CD4-positive, alpha-beta T cell treated with Interferon alpha-2 for 1 hour (primary cell): ENCODE measurements at places on chromosomes 7 and 10.

DNA sequence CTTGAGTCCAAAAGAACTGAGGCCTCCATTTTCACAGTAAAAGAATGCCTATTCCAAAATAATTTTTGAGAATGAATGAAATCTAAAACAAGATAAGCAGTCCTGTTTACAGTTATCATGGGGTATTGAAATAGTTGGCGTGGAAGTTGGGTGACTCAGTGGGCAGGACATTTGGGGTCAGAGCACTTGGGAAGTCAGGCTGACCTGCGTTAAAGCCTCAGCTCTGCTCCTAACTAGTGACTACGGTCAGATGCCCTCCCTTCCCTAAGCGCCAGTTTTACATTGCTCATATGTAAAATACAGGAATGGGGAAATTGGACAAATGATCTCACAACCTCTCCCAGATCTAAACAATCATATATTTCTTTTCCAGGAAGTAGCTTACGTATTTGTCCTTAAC, 2.3 kb upstream of the PAPSS2 start:
- DNase-seq, result no peak

GRCh38 chr7:84104826-84105225, 89.8 kb downstream of the SEMA3A start:
- no peak for DNase-seq

DNA sequence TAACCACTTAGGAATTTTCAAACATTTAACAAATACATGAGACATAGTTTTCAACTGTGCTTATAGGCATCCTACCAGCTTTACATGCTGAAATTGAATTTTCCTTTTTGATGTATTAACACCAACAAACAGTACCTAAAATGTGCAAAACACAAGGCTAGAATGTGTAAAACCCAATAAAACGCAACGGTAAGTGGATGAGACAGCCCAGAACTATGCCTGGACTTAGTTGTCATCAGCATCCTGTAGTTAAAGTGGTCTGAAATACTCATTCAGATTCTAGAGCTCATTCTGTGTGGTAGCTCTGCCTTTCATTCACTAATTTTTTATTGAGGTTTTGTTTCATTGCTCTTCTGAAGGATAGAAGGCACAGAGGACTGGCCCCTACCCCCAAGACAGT, 137.1 kb downstream of the BMPER start:
- DNase-seq, result no peak

GRCh38 chr10:114071178-114071577, 27.5 kb downstream of the ADRB1 start:
- DNase-seq, result no peak

GRCh38 chr10:128643658-128644057, 517.4 kb upstream of the MKI67 start:
- DNase-seq, result no peak

- no peak for DNase-seq
These were observed 113.3 kb downstream of the CYTH3 start for GRCh38 chr7:6159097-6159483.

DNA sequence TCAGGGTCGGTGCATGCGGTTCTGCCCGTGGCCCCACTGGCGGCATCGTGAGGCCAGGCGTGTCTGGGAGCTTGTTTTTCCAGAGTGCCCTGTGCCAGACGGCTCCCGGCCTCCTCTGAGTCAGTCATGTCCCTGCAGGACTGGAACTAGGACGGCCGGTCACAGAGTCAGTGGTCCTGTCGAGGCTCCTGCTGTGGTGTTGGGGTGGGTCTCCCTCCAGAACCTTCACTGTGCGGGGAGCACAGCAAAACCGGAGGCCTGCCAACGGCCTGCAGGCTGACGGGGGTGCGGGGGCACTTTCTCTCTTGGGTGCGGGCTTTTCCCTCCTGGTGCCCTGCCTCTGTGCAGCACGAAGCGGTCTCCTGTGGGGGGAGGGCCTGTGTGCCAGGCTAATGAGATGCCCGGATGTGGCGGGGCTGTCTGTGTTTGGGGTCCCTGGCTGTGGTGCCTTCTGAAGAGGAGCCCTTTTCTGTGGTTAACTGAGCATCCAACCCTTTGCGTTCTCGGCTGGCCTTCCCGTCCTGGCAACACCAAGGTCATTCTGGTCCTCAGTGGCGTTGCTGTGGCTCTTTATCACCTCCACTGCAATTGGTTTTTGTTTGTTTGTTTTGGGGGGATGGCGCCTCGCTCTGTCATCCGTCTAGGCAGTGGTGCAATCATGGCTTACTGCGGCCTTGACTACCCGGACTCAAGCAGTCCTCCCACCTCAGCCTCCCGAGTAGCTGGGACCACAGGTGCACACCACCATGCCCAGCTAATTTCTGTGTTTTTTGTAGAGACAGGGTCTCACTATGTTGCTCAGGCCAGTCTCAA, 8.0 kb downstream of the GET4 start:
- no peak for DNase-seq

GRCh38 chr7:81462672-81463071, 307.2 kb downstream of the HGF start:
- DNase-seq, result no peak
